H9 (cell line): ENCODE measurements at places on chromosomes 4 and X.

DNA sequence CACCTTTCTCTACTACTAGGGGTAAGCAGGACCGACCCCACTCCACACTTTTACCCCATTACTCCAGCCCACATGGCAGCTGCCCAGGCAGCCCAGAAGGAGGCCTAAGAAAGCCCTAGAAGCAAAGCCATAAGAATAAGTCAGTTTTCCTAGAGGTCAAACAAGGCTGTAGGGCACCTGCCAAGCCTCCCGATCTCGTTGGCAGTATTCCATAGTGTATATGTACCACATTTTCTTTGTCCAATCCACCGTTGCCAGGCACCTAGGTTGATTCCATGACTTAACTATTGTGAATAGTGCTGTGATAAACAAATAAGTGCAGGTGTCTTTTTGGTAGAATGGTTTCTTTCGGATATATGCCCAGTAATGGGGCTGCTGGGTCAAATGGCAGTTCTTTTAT is 54.2 kb downstream of the RHOXF2B start:
- DNase-seq: no peak

- no peak for DNase-seq
These were observed 11.9 kb upstream of the MAOA start for GRCh38 chrX:43644124-43644701.

- DNase-seq: no peak
These were observed 179.2 kb downstream of the IL1RAPL2 start for GRCh38 chrX:104745152-104745551.

DNA sequence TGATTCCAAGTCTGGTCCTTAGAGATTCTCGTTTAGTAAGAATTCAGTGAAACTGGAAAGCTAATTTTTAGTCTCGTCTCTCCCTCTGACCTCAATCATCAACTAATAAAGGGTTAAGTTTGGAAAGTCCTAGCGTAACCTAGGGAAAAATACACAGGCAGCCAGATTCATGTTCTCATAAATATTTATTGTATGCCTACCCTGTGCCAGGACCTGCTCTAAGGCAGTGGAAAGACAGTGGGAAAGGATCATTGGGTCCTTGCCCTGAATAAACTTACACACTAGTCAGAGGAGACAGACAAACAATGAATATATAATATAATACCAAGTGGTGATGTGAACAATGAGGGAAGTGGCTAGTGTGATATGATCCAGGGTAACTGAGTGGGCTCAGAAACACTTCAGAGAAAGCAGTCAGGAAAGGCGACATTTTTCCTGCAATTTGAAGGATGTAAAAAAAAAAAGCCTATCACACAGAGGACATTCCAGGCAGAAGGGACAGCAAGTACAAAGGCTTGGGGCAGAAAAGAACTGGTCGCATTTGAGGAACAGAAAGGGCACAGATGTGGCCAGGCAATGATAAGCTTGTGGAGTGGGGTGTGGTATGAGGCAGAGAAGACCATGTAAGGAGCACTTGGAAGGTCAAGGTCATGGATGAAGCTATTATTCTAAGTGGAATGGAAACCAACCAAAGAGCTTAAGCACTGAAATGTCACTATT is 128.8 kb downstream of the AMELX start:
- DNase-seq: no peak
